ENCODE measurements at places on chromosomes 7 and 10.

GRCh38 chr7:69703099-69703498 lies 104.8 kb downstream of the AUTS2 start:
- DNase-seq = no peak

DNA sequence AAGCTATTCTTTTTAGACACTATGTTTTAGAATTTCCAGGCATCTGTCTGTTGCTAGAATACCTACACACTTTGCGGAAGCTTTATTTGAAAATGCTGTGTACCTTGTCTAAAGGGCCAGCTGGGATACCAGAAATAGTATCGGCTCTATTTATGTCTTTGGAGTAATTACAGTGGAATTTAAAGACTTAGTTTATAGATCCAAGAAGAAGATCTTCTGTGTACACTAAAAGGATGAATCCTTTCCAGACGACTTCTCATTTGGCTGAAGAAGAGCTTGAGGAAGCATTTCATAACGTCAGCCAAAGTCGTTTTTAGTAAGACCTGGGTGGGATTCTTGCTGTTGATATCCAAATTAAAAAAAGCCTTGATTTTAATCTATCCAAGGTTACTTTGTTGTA lies 365.9 kb downstream of the INHBA start:
- no peak for DNase-seq

- DNase-seq = no peak
Observed at GRCh38 chr7:133602291-133602690, 349.4 kb downstream of the EXOC4 start.

DNA sequence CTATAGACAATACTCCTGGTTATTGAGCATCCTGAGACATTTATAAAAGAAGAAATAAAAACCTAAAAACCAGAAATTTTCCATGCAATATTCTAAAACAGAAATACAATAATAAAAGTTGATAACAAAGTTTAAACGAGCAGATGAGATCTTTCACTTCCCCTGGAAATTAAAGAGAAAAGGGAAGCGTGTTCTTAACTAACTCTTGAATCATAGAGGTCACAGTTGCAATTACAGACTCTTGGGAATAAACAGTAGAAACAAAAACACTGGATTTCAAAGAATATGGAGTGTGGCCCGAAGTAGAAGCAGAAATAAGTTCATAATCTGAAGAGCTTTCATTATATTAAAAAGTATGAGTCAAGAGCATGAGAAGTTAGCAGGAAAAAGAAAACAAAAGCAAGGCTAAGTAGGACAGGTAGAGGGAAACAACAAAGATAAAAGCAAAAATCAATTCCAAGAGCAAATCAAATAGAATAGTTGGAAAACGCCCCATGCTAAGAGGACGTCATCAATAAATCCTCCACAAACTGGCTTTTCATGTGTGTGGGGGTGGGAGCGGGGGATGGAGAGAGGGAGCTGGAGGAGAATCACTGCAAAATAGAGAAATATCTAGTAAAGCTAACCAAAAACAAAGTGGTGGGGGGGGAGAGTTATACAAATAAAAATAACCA lies 55.2 kb upstream of the C10orf71 start:
- DNase-seq = no peak

DNA sequence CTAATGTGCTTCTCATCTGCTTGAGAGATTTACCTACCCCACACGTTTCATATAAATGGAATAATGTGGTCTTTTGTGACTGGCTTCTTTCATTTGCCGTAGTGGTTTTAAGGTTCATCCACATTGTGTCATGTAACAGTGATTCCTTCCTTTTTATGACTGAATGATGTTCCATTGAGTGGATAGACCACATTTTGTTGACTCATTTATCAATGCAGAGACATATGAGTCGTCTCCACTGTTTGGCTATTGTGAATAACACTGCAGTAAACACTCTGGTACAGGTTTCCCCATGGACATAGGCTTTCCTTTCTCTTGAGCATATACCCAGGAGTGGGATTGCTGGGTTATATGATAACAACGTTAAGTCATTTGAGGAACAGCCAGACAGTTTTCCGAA lies 2.0 kb upstream of the AOC1 start:
- no peak for DNase-seq

DNA sequence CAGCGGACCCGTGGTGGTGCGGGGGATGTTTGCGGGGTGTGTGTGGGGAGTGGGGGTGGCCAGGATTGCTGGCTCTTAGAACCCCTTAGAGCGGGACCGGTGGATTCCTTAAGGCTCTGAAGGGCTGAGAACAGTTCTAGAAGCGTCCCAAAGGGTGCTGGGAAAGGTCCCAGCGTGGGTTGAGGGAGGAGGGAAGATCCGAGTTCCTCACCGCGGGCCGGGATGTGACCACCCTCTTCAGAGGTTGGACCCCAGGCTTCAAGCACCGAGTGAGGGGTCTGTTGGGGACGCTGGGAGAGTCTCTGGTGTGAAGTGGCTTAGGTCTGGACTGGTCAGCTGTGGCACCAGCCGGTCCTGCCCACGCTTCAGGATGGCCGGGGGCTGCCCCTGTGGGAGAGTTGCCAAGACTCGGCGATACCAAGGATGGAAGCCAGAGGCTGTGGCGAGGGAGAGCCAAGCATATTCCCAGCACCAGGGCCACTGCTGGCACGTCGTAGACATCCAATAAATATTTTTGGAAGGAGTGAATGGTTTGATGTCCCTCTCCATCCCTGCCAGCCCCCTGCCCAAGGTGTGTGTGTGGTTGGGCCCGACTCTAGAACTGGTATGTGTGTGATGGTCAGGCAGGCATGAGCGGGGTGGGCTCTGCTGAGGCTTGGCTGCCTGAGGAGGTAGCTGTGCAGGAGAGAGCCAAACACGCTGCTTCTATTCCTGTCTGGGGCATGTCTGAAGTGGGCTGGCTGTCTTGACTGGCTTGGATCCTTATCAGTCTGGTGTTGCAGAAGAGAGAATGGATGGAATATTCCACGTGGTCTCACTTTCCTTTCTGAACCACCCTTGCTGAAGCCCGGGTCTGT lies 19.2 kb downstream of the ZNF775 start:
- DNase-seq = no peak
